ENCODE measurements at places on chromosomes 2 and 18.

GRCh38 chr18:65487569-65487968 is 263.2 kb upstream of the CDH7 start:
- no peak for DNase-seq

- DNase-seq, result no peak
Measured at GRCh38 chr2:173298536-173299097, 56.1 kb upstream of the CDCA7 start.

- no peak for DNase-seq
Measured at GRCh38 chr2:86025976-86026743, 79.5 kb downstream of the POLR1A start.

GRCh38 chr2:3265981-3266924 is 111.4 kb downstream of the EIPR1 start:
- DNase-seq, result no peak

GRCh38 chr2:200455958-200456421 is 53.9 kb downstream of the KCTD18 start:
- no peak for DNase-seq

- DNase-seq, result no peak
Measured at GRCh38 chr2:212381428-212382102, 157.0 kb downstream of the ERBB4 start.

DNA sequence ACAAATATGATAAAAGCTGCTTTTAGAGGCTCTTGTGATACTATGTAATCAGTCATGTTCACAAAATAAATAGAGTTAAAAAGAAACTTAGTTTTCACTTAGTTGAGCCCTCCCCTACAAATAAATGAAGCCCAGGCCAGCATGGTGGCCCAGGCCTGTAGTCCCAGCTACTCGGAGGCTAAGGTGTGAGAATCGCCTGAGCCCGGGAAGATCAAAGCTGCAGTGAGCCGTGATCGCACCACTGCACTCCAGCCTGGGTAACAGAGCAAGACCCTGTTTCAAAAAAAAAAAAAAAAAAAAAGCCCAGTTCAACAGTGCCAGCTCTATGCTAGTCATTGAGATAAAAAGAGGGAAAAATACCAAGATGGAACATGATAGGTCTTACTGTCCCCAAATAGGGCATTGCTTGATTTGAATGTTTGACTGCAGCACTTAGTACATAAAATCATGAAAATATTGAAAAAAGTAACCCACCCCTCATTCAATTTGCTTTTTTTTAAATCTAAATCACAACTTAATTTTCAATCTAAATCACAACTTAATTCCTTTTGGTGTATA is 1.5 kb downstream of the ASNSD1 start:
- no peak for DNase-seq

DNA sequence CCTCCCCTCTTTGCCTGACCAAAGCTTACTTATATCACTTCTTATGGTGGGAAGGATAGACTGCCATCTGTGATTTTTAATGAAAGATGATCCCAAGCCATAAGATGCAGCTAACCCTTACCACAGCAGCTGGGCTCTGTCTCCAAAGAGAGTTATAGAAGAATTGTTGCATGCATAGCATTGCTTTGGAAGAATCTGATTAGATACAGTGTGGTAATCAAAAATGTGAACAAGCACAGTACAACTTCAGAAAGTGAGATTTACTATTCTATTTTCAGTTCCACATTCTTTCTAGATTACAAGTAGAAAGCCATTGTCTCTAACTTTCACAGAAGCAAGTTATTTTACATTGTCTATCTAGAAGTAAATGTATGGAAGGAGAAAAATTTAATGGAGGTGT is 129.0 kb upstream of the ACVR2A start:
- no peak for DNase-seq

- no peak for DNase-seq
Measured at GRCh38 chr2:127637236-127637630, 8.7 kb upstream of the GPR17 start.

- no peak for DNase-seq
Measured at GRCh38 chr2:132581591-132581990, 88.4 kb downstream of the LYPD1 start.

- DNase-seq, result no peak
Measured at GRCh38 chr2:204030322-204030721, 93.8 kb downstream of the ICOS start.

DNA sequence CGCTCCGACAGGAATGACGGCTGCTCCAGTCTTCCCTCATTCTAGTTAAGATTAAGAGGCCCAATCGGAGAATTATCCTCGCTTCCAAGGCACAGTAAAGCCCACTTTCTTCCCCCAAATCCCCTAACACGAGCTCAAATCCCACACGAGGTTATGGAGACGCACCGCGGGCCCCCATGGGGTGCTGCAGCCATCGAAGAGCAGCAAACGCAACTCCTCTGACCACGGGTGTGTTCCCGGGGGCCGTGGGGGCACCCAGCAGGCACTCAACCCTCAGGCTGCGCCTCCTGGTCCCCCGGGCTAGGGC is 446 bp downstream of the COPS9 start:
- no peak for DNase-seq

DNA sequence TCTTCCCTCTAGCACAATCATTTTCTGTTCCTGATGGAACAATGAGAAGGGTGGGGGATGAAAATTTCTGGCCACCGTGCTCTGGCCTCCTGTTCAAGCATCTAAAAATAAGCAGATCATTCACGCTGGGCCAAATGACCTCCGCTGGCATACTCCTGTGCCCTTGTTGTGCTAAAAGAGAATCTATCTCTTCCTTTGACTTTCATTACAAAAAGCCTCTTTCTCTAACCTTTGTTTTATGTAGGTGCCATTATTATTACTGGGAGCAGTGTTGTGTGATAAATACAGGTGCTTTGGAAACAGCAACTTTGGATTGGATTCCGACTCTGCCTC is 44.6 kb upstream of the B3GNT2 start:
- DNase-seq, result no peak

DNA sequence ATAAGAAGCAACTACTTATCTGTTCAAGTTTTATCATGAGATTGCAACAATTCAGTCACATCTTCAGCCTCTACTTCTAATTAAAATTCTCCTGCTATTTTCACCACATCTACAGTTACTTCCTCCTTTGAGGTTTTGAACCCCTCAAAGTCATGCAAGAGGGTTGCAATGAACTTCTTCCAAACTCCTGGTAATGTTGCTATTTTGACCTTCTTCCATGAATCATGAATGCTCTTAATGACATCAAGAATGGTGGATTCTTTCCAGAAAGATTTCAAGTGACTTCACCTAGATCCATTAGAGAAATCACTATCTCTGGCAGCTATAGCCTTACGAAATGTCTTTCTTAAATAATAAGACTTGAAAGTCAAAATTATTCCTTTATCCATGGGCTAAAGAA is 1052.8 kb upstream of the NRXN1 start:
- no peak for DNase-seq

DNA sequence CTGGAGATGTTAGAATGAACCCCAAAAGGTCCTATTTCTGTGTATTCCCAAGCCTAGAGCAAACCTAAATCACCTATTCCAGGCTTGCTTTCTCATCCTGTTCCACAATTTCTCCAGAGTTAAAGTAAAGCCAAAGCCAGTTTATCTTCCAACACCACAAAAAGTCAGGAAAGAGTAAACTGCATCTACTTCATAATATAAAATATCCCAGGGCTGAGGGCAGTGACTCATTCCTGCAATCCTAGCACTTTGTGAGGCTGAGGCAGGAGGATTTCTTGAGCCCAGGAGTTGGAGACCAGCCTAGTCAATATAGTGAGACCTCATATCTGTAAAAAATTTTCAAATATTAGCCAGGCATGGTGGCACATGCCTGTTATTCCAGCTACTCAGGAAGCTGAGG is 241.4 kb downstream of the CDH20 start:
- no peak for DNase-seq

- DNase-seq, result no peak
Measured at GRCh38 chr2:10826026-10826425, 13.4 kb upstream of the PDIA6 start.

- DNase-seq, result no peak
Measured at GRCh38 chr18:58373481-58373880, 255.4 kb downstream of the ALPK2 start.

DNA sequence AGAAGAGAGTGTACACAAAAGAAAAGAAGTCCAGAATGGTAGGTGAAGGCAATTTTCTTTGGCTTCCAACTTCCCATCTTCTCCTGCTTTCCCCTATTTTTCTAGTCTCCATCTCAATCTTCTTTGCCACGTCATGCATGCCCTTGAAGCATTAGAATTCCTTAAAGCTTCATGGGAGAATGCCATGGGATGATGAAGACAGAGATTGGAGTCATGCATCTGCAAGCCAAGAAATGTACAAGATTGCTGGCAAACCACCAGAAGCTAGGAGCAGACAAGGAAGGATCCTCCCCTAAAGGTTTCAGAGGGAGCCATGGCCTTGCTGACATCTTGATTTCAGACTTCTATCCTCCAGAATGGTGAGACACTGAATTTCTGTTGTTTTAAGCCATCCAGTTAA is 305.9 kb downstream of the HRH4 start:
- DNase-seq, result no peak

GRCh38 chr2:52775674-52776073 is 991.9 kb upstream of the CHAC2 start:
- DNase-seq, result no peak

DNA sequence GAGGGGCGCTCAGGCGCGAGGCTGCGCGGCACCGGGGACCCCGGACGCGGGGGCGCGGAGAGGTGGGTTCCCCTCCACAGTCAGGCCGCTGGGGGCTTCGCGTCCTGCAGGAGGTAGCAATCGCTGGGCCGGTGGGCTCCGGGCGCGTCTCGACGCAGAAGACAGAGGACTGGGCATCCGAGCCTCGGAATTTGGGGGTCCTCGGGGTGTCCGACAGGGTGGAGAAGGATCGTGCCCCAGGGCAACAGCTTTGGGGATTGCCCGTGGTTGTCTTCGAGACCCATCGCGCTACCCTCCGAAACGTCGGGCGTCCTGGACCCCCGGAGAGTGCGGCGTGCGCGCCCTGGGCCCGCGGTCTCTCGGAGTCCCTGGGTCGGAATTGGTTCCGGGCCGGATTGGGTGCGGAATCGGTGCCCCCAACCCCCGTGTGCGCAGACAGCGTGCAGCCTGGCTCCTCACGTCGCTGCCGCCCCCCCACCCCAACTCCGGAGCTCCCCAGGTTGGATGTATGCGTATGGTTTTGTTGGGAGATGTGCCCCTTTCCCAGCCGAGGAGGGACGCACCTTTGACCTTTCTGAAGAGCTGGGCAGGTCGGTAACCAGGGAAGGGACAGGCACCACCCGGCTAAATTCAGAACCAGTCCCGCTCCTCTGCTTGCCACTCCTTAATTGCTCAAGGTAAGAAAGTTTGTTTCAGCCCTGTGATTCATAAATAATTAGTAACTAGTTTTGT is 750 bp downstream of the NPAS2 start:
- peak; percentile 16 for DNase-seq

DNA sequence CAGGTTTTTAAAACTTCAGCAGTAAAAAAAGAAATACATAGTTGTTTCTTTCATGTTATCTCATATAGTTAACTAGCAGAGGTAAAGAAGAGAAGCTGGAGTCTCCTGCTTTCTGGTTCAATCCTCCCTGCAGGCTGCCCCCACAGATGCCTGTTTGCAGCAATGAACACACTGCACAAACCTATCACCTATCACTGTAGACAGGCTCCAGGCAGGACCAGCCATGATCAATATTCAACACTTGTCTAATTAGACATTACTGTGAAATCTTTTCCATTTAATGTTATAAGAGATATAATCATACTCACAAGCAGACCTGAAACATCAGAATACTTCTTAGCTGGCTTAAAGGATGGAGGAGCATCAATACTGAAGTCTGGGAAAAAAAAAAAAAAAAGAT is 19.8 kb downstream of the INO80C start:
- no peak for DNase-seq

- DNase-seq, result no peak
Measured at GRCh38 chr18:36375118-36375517, 77.6 kb downstream of the FHOD3 start.

DNA sequence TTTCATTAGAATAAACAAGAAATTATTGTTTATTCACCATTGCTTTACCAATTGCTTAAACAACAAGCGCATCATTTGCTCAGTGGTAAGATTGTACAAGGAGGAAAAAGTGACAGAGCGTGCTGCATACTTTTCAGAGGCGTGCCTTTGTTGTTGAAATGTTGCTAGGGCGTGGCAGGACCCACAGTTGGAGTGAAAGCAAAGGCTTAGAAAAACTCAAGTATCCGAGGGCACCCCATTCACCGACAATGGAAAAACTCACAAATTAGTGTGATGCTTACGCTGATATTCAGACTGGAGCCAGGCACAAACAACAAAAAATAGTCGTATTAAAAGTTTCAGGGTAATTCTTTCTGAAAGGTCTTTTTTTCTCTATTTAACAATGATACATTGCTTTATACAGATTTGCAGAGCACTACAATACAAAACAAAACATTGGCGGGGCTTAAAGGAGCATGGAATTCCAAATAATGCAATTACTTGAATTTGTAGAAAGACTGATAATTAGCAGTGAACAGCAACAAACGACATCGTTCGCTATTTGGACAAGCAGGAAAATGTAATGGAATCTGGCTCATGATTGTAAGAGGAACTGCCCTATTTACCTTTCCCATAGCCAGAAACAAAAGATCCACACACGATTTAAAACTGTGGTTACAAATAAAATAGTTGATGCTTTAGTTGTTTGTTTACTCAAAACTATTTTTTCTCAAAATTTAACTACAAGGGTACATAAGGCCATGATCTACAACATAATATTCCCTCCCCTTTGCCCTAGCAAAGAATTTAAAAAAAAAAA is 37.8 kb upstream of the RTTN start:
- DNase-seq, result no peak

DNA sequence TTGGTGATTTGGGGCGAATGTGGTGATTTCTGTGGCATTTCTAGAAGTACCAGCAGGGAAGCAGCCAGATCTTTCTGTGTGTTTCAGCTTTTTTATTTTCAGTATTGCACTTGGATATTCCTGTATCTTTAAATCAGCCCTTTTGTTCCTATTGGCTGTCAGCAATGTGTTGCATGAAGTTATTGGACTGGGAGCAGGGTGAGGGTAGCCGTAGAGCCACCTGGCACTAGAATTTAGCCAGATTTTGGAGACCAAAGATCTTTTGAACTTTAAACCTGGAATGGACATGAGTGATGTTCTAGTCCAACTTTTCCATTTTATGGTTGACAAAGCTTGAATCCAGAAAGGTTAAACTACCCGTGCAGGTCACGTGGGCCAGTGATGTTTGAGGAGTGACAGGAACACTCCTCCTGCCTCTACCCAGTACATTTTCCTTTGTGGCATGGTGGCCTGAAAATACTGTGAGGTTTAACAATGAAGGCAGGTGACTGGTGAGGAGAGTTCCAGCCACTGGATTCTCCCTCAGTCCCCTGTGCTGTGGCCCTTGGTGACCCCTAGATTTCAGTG is 122.3 kb downstream of the NEDD4L start:
- DNase-seq, result no peak

- DNase-seq, result no peak
Measured at GRCh38 chr2:3317277-3317685, 60.3 kb downstream of the EIPR1 start.

DNA sequence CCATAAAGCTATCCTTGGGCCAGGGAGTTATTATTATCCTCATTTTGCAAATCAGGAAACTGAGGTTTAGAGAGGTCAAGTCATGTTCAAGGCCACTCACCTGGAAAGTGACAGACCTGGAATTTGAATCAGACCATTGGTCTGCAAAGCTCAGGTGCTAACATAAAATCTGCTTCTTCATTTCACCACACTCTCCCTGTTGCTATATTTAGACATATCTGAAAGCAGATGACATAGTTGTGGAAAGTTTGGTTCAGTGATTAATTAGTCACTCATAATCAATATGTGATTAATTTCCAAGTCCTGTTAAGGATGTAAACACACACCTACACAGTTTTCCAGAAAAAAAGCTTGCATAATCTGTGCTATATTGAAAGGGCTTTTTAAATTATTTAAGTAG is 57.4 kb downstream of the LINC00305 start:
- no peak for DNase-seq

GRCh38 chr2:238851761-238852160 is 3.9 kb downstream of the TWIST2 start:
- no peak for DNase-seq

Data from stimulated activated CD4-positive, alpha-beta T cell treated with anti-CD3 and anti-CD28 coated beads, Interleukin-12 subunit alpha, Interleukin-12 subunit beta, amount 100 ng/mL, for 4 hours (primary cell).